ENCODE measurements at places on chromosomes 2 and 18. TPM values are rescaled to one million over a fixed set of nuclear protein-coding genes. Genes with fewer than 3 reads are reported as not detected.
A peak's percentile ranks its signal among the peaks of the same experiment; 100 is the strongest.

DNA sequence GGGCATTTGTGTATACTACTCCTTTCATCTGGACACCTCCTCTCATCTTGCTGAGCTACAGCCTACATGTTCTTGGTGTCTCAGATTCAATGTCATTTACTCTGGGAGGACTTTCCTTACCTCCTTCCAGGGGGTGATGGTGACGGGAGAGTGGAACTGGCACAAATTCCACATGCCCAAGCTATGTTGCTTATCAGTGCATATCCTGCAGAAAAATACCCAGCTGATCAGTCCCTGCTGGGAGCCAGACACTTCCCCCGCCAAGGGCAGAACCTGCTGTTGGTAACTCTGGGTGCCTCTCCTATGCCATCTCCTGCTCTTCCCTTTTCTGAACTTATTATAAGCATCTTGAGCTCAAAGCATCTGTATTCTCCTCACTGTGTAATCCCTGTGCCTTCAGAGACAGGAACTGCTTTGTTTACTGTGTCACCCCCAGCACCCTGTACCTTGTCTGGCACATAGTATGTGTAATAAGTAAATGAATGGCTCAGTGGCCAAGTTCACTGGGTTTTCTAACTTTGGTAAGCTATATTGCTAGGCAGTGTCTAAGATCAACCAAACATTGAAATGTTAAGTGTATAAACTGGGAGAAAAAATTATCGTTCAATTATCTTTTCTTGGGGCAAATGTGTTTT, 87.7 kb upstream of the LPIN2 start:
- no peak for DNase-seq

- DNase-seq, result no peak
Measured at GRCh38 chr2:27796791-27797765, 25.6 kb downstream of the MRPL33 start.

GRCh38 chr2:128494640-128495321, 176.1 kb upstream of the HS6ST1 start:
- peak; percentile 56 for DNase-seq

GRCh38 chr2:132623096-132623839, 46.7 kb downstream of the LYPD1 start:
- DNase-seq, result no peak

GRCh38 chr18:74069178-74070050, 78.2 kb downstream of the FBXO15 start:
- no peak for DNase-seq

DNA sequence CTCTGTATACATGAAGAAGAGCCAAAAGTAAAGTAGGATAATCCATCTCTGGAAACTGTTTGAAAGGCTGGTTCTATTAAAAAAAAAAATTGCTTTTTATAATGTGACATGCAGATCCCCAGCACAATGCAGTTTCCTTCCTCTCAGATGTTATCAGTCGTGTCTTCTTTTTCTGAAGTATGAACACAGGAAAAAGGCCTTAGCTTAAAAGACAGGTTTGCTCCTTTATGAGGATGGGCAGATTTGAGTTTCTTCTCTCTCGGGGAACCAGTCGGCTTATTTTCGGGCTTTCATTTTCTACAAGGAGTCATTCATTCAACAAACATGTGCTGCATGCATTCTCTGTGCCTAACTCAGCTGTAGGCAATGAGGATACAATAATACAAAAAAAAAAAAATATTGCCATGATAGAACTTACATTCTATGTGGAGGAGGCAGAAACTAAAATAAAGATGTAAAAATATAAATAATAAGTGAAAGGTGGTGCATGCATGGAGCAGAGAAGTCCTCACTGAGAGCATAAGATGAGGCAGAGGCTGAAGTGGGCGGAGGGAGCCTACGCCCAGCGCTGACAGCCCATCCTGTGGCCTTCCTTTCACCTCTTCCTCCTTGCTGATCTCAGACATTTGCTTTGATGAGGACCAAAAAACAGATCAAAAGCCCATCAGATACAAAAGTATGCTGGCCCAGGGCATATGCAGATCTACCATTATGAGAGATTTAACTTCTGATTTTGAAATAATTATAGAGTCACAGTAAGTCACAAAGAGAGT, at the start of gene CD226:
CD226 (minus strand) TSS at position 513 of the 773 bp plus-strand sequence; CDS start at position 46, 467 bp downstream.
- DNase-seq, result no peak

GRCh38 chr2:103401621-103402020, 639.8 kb downstream of the TMEM182 start:
- no peak for DNase-seq

DNA sequence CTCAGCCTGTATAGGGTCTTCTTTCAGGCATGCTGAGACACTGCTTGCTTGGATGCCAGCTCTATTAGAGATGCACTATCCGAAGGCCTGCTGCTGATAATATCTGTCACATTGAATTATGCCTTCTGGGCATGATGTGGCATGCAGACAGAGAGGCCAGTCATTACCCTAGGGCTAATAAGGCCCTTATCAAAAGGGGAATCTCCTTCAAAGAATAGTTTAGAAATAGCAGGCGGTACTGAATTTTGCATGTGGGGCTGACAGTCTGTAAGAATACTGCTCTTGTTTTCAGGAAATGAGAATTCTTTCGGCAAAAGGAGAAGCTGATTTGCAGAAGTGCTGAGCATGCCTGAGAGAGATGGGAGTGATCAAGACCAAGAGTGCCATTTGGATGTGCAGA, 13.1 kb upstream of the LHCGR start:
- DNase-seq, result no peak

DNA sequence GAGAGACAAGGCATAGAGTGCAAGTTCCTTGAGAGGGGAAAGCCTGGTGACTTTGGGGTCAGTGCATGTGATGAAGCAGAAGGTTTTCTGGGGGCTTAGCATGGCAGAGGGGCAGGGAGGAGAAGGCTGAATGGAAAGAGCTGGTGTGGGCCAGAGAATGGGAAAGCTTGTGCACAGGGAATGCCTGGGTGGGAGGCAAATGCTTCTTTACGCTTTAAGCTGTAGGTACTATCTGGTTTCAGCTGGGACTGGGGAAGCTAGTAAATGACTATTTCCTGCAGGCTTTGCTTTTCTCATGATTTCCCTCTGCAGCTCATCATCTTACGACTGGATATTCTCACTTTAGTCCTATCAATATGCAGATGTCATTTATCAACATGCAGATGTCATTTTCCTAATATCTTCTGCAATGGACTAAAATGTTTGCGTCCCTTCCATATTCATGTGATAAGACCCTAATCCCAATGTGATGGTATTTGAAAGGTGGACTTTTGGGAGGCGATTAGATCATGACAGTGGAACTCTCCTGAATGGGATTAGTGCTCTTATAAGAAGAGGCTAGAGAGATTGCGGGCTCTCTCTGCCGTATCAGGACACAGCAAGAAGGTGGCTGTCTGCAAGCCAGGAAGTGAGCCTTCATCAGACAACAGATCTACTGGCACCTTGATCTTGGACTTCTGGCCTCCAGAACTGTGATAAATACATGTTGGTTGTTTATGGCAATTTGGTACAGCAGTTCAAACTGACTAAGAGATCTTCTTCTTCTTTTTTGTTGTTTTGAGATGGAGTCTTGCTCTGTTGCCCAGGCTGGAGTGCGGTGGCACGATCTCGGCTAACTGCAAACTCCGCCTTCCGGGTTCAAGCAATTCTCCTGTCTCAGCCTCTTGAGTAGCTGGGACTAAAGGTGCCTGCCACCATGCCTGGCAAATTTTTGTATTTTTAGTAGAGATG, 50.1 kb downstream of the MYCN start:
- no peak for DNase-seq

DNA sequence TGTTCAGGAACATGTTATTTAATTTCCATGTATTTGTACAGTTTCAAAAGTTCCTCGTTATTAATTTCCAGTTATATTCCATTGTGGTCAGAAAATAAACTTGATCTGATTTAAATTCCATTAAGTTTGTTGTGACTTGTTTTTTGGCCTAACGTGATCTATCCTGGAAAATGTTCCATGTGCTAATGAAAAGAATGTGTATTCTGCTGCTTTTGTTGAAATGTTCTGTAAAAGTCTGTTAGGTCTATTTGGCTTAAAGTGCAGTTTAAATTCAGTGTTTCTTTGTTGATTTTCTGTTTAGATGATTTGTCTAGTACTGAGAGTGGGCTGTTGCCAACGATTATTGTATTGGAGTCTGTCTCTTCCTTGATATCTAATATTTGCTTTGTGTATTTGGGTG, 148.0 kb downstream of the UBR3 start:
- no peak for DNase-seq

- no peak for DNase-seq
Measured at GRCh38 chr18:31162419-31162793, 250 bp downstream of the DSC1 start.

GRCh38 chr18:35106013-35106844, 65.0 kb downstream of the MAPRE2 start:
- DNase-seq, result no peak

DNA sequence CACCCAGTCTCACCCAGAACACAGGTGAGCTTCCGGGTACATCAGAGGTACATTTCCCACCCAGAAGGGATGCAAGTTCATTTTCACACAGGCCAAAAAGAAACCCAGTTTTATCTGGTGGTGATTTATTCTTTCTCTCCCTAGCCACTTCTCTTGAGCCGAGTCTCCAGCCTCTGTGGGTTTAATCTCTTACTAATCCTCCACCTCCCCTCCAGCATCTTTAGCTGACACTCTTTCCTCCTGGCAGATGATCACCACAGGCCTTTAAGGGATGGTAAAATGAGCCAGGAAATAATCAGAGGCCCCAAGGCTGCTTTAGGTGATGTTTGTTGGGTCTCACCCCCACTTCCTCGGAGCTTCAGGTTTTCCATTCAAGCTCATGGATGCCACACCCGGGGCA, 145.7 kb upstream of the DLX2 start:
- DNase-seq, result no peak

GRCh38 chr18:14933964-14934363, 186.0 kb downstream of the ANKRD30B start:
- DNase-seq, result peak; percentile 72

GRCh38 chr2:101415220-101415619, 27.9 kb upstream of the CREG2 start:
- no peak for DNase-seq

DNA sequence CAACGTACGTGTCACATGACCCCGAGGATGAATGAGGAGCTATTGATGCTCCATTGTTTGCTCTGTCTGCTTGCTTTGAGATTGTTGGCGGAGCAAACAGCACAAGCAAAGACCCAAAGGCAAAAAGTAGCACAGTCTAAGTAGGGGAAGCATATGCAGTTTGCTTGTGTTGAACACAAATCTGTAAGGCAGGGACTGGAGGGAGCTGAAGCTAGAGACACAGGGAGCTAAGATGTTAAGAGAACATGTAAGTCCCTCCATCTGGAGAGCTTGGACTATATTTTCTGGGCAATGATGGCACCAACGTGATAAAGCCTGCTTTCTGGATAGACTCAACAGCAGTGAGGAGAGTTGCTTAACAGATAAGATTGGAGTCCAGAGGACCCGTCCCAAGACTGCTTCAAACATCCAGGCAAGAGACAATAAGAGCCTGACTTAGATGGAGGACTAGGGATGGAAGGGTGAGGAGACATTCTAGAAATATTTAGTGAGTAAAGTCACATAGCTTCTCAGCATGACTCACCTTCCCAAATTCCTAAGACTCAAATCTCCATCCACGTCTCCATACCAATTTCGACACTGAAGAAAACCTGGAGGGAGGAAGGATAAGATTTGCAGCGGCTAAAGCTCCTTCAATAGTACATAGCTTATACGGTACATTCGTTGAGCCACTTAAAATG, 88.1 kb upstream of the KLF7 start:
- DNase-seq, result no peak

- no peak for DNase-seq
Measured at GRCh38 chr18:9047715-9048114, 54.8 kb upstream of the NDUFV2 start.

Gene IL18R1
- total RNA-seq, result 4.9 TPM

Gene ALPG
- total RNA-seq, result not detected

Gene OSGEPL1
- 8.1 TPM for total RNA-seq

Gene PROKR1
- total RNA-seq, result not detected

Gene ZFP36L2
- 206 TPM for total RNA-seq

Gene PLEK
- total RNA-seq, result 4.4 TPM

Gene AQP12A
- not detected for total RNA-seq

Gene SDC1
- total RNA-seq, result 184 TPM

Gene CGREF1
- 2.2 TPM for total RNA-seq

Gene MREG
- 11.8 TPM for total RNA-seq

Gene CPLX4
- not detected for total RNA-seq

All from vagina (tissue), 2 donors.